ENCODE measurements at places on chromosomes 11 and 22.

DNA sequence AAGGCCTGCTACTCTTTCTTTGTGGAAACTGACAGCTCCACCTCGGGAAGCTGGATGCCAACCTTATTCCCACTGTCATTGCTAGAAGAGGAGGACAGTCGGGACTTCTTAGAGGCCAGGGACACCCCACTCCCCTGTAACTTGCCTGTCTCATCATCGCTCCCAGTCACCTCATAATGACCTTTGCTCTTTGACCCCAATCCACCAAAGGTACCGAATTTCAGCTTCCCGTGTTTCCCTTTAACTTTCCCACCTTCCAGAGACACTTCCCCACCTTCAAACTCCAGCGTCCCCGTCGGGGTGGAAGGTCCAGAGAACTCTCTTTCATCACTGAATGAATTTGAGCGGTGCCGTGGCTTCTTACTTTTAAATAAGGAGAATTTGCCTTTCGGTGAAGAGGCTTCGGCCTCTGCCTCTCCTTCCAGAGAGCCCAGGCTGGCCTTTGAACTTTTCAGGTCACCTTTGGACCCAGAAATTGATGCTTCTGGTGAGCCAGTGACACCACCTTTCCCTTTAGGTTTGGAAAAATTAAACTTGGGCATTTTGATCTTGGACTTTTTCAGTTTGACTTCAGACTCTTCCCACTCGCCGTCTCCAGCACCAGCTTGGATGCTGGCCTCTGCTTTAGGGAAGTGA, 29.8 kb downstream of the AHNAK start:
- DNase-seq = no peak

DNA sequence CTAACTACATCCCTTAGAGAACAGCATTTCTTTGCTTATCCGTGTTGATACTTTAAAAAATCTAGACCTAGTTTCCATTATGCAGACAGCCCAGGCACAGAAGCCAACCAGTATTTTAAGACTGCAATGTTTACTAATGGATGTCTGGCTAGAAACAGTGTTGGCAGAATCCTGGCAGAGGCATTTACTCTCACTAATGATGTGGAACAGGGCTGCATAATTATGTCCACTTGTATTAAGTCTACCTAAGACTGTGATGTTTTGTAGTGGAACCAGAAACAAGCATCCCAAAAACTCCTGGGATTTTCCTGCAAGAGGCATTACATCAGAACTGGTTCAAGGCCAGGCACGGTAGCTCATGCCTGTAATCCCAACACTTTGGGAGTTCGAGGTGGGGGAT, 50.2 kb upstream of the PICALM start:
- no peak for DNase-seq

- DNase-seq = no peak
Observed at GRCh38 chr22:23970816-23971486, 3.3 kb downstream of the DDT start.

- DNase-seq = no peak
Observed at GRCh38 chr11:117303101-117303500, 12.0 kb downstream of the BACE1-AS start.

DNA sequence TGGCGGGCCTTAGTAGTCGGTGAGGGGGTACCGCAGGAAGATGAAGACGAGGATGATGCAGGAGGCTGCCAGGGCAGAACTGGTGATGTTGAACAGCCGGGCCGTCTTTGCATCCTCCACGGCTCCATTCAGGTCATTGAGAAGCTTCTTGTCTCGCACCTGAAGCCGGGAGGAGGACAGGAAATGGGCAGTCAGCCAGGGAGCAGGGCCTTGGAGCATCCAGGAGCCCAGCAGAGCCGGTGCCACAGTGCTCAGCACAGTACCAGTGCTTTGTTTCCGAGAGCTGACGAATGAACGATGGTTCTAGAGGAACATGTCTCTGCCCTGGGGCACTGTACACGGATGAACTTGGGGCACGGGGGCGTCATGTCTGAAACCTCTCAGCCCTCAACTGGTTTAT, 15.1 kb downstream of the IFITM10 start:
- no peak for DNase-seq

All from MV-4-11 (cell line).